ENCODE measurements at places on chromosomes 6 and 20. TPM values are rescaled to one million over a fixed set of nuclear protein-coding genes. Genes with fewer than 3 reads are reported as not detected.

- H3K27me3 ChIP-seq = no peaks in the 10 kb centered on the region
- DNase-seq = no peak
- no peak overlapping the region for H3K27ac ChIP-seq
- H3K4me1 ChIP-seq = no peaks in the 10 kb centered on the region
- peaks cover 46% of the 10 kb centered on the region for H3K36me3 ChIP-seq
Observed at GRCh38 chr6:43544461-43544860, 27.6 kb downstream of the POLR1C start.

GRCh38 chr6:38673397-38674165 lies 29.4 kb downstream of the GLO1 start:
- H3K36me3 ChIP-seq = no peaks in the 10 kb centered on the region
- peaks cover 20% of the 10 kb centered on the region for H3K4me1 ChIP-seq
- H3K27ac ChIP-seq = no peak overlapping the region
- no peak overlapping the region for H3K4me3 ChIP-seq
- DNase-seq = no peak
- no peaks in the 10 kb centered on the region for H3K27me3 ChIP-seq

DNA sequence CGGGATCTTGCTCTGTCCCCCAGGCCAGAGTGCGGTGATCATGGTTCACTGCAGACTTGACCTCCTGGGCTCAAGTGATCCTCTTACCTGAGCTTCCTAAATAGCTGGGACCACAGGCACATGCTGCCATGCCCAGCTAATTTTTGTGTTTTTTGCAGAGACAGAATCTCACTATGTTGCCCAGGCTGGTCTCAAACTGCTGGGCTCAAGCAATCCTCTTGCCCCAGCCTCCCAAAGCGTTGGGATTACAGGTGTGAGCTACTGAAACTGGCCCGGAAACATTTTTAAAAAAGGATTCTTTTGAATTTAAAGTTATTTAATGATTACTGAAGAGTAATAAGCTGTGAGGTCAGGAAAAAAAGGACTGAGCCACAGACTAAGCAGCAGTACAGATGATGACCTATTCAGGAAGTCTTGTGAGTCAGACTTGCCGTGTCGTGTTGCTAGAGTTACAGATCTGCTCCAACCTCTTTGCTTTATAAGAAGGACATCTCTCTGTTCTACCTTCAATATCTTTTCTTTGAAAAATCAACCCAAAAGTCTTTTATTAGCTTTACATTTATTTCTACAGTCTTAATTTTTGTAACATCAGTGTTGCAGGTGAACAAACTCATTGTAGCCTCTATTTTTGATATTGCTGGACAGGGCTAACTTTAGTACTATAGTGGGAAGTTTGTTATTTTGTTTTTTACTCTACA lies 108.7 kb downstream of the NCOA3 start:
- H3K27me3 ChIP-seq = no peaks in the 10 kb centered on the region
- no peak overlapping the region for H3K27ac ChIP-seq
- no peaks in the 10 kb centered on the region for H3K36me3 ChIP-seq
- no peak for DNase-seq

- peaks cover 3% of the 10 kb centered on the region for H3K36me3 ChIP-seq
- peak overlapping the region; percentile 99 for H3K27ac ChIP-seq
- peak overlapping the region; percentile 90 for H3K4me3 ChIP-seq
- H3K27me3 ChIP-seq = no peaks in the 10 kb centered on the region
- peak; percentile 84 for DNase-seq
Observed at GRCh38 chr6:36679043-36679833, 724 bp downstream of the CDKN1A start.

- H3K36me3 ChIP-seq = peaks cover 3% of the 10 kb centered on the region
Observed at GRCh38 chr6:79672631-79673111, 41.5 kb downstream of the SH3BGRL2 start.

Gene VARS2
- total RNA-seq = 36.4 TPM

DNA sequence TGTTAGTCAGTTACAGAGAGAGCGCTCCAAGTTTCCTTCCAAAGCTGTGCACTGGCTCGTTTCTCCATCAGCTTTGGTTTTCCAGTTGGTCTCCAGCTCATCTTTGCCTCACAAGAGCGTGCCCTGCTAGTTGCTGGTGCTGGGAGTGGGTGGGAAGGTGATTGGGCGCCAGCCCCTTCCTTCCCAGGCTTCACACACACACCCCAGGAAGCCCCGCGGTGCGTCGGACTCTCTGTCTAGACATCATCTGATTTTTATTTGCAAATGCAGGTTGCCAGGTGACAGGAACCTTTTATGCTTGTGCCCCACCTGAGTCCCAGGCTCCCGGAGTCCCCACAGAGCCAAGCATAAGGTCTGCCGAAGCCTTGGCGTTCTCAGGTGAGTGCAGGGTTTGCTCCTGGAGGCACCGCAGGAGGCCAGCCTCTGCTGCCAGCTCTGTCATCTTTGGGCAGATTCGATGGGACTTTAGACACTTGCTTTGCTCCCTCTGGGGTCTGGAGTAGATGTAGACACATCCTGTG lies 7.1 kb downstream of the IRF4 start:
- no peaks in the 10 kb centered on the region for H3K36me3 ChIP-seq
- H3K27ac ChIP-seq = no peak overlapping the region
- no peak for DNase-seq
- peaks cover under 1% of the 10 kb centered on the region for H3K4me1 ChIP-seq

DNA sequence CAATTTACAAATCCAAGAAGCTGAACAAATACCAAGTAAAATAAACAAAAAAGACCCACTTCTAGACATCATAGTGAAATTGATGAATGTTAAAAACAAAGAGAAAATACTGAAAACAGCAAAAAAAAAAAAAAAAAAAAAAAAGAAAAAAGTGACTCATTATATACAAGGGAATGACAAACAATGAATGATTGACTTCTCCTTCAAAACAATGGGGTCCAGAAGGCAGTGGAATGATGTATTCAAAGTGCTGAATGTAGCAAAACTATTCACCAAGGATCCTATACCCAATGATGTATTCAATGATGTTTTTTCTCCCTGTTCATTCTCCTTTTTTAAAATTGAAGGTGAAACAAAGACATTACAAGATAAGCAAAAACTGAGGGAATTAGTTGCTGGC lies 650.0 kb downstream of the UTRN start:
- H3K36me3 ChIP-seq = no peaks in the 10 kb centered on the region
- no peak overlapping the region for H3K27ac ChIP-seq
- no peaks in the 10 kb centered on the region for H3K27me3 ChIP-seq
- no peak for DNase-seq
- H3K4me3 ChIP-seq = no peak overlapping the region

DNA sequence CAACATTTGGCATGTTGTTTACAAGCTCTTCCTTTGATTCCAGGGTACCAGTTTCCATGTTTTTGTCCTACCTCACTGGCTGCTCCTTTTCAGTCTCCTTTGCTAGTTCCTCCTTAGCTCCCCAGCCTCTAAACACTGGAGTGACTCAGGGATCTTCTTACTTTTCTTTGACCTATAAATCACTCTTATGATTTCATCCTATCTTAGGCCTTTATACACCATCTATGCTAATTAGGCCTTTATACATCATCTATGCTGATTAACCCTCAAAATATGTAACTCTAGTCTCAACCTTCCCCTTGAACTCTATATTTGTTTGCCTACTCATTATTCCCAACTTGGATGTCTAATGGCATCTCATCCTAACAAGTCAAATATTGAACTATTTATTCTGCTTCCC lies 9.5 kb downstream of the TMEM30A start:
- H3K4me3 ChIP-seq = no peak overlapping the region
- H3K4me1 ChIP-seq = peaks cover 46% of the 10 kb centered on the region
- no peaks in the 10 kb centered on the region for H3K27me3 ChIP-seq
- no peak for DNase-seq
